ENCODE measurements at places on chromosomes 1 and 21.

- no peak for DNase-seq
Observed at GRCh38 chr1:22143065-22144033, at the start of gene WNT4. Gene WNT4, minus strand, starts transcription at chr1:22143097. Its CDS starts 175 bp downstream, at chr1:22142922.

DNA sequence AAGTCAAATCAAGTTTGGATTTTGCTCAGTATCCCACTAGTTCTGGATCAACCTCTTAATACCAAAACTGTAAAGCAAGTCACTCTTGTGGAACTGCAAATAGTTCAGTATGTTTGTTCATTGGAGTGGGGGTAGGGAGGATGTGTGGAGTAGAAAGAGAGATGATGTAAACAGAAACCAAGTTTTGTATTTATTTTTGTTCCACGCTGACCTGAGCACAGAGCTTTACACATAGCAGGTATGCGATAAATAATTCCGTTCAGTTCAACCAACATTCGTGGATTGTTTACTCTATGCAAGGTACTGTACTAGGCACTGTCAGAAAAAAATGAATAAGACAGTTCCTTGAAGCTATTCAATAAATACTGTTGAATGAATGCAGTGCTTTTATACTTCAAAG lies 4.5 kb upstream of the ZNF644 start:
- no peak for DNase-seq

DNA sequence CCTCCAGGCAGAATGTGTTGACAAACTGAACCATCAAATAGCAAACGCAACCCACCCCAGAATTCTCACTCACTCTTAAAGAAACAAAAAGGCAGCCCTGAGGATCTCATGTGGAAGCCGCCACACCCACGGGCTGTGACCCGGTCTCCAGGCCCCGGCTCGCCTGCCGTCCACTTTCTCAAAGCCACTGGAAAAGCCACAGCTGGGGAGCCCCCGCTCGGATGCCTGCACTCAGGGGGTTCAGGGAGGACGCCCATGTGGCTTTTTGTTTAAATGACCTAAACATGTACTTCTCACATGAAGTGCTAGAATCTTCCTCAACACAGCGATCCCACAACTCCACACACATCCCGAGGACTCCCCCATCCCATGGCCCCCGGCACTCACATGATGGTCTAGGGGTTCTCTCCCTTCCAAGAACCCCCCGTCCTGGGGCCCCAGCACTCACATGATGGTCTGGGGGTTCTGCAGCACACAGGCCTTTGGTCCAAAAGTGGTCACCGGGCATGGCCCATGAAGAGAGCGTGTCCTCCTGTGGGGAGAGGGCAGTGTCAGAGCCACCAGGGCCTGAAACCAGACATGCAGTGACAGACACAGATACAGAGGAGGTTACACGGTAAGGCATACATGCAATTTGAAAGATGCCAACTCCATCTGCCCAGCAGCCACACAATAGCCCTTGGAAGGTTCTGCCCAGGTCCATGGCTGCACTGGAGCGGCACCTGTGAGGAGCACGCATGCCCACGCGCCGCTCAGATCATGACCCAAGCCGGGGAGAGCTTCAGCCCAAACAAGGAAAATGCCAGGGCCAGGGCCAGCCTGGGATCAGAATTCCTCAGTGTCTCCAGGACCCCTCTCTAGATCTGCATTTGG lies 16.5 kb downstream of the NADK start:
- no peak for DNase-seq

- peak; percentile 57 for DNase-seq
Observed at GRCh38 chr1:155077758-155078445, 735 bp upstream of the EFNA3 start.

DNA sequence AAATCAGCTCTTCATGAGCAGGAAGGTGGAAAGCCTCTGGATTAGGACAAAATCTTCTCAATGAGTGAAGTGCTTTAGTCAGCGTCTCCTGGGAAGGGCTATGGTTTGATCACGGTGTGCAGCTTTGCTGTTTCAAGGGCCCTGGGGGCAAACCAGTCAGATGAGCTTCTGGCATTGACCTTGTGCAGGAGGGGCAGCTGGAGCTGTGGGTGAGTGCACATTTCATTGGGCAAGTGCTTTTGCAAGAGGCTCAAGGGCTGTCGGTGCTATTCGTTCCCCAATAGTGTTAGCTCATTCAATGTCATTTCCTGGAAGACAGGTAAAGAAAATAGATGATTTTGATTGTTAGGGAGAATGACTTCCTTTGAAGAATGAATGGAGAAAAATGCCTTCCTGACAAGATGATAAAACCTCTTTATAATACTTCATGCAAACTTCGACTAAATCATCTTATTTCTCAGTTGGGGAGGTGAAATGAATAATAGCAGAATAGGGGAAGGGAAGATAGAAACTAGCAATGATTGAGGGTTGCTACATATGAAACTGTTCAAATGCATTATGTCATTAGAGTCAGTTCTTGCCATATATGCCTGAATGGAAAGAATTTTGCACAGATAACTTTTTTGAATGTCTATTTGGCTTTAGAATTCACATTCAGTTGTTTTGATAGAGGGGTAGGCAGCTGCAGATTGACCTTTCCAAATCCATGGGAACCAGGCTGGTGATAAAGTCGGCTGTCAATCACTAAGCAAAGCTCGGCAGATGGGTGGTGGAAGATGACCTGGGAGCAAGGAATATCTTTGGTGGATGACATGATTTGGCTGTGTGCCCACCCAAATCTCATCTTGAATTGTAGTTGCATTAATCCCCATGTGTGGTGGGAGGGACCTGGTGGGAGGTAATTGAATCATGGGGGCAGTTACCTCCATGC lies 12.9 kb upstream of the DISC1 start:
- peak; percentile 41 for DNase-seq

- DNase-seq, result no peak
Observed at GRCh38 chr1:247209396-247209795, 37.6 kb upstream of the ZNF124 start.

DNA sequence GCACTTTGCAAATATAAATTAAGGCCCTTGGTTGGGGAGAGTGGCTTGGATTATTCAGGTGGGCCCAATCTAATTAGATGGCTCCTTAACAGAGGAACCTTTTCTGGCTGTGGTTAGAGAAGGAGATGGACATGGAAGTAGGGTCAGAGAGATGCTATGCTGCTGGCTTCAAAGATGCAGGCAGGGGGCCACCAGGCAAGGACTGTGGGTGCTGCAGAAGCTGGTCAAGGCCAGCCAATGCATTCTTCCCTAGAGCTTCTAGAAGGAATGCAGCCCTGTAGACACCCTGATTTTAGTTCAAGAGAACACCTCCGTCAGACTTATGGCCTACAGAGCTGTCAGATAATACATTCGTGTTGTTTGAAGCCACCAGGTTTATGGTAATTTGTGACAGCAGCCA lies 3.7 kb upstream of the TMEM9 start:
- no peak for DNase-seq

DNA sequence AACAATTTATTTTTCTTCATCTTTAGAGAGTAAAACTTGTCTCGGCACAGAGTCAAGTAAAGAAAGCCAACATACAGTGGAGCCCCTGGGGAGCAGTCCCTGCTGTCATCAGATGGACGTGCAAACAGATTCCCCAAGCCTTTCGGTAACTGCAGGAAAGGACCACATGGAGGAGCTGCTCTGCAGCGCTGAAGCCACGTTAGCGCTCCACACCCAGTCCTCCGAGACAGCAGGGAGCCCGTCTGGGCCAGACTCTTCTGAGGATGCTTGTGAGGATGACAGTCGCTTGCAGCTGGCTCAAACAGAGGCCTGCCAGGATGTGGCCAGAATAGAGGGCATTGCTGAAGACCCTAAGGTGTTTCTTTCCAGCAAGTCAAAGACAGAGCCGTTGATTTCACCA lies 77.1 kb upstream of the SCCPDH start:
- peak; percentile 91 for DNase-seq

DNA sequence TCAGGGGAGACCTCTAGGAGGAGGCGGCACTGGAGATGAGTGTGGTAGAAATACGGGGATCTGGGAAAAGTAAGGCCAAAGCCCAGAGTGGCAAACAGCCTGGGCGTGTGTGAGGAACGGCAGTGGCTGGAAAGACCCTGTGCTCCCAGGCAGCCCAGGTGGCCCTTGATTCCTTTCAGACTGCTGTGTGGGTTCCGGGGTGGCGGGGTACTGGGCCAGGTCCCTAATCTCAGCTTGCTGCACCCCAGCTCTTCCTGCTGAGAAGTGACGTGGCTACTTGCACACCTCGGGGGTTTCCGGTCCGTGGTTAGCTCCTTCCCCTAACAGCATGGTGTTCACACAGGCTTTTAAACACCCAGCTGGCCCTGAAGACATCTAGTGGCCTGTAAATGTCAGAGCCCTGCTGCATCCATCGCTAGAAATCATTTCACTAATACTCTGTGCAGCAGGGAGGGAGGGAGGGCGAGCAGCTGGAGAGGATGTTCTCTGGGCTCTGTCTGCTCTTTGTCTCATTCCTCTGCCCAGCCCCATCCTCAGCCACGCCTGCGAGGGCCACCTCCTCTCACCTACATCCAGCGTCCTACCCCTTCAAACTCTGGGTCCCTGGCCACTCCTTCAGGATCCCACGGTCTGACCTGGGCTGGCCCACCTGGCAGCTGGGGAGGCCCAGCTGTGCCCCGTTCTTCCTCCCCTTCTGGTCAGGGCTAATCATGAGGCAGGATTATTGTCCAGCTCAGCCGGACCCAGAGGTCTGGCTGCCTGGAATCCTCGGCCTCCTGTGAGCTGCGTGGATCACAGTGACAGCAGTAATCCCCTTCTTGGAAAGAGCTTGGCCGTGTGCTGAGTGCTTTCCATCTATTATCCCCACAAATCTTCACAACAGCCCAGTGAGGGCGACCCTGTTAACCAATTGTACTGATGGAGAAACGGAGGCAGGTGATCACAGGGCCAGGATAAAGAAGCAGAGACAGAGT lies 7.2 kb downstream of the ZDHHC18 start:
- peak; percentile 95 for DNase-seq

DNA sequence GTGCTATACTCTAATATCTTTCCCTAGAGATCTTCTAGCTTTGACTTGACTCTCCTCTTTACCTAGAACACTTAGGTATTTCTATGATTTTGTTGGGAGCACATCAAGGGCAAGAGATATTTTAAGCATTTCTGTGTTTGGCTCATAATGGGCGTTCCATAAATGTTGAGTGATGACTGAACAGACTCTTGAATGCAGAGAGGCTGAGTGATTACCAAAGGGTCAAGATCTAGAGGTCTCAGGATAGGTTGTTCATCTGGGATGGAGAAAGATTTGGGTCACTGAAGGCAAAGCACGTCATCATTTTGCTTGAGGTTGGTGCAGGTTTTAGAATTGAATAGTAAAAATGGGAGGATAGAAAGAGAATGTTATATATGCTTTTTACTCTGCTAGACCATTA lies 705.4 kb upstream of the B3GALT2 start:
- DNase-seq, result no peak

DNA sequence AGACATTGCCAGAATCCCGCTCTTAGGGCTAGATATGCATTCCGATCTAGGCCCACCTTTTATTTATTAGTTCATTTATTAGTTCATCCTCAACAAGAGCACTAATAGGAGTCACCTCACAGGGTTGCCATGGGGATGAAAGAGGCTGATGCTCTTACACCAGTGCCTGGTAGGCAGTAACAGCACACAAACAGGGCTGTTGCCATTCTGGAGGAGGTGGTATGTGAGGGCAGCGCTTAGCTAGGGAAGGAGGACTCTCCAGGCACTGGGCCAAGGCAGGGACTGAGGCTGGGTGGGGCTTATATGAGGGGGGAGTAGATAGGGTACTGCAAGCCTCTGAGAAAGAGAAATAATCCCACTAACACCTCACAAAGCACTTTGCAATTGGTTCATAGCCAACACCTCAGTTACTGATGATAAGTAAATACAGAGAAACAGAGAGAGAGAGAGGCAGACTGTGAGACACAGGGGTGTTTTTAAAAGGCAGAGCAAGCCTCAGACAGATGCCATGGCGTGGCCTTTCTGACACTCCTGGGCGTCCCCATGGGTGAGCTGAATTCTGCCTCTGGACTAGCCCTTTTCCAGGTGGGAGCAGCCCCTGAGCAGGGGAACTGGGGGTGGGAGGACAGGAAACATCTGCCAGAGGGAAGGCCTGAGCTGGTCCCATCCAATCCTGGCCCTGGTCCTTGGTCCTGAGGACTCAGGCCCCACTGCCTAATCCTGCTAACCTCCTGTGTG lies 5.9 kb downstream of the FCGR2A start:
- DNase-seq, result no peak
